ENCODE measurements at places on chromosomes 2 and 18.

DNA sequence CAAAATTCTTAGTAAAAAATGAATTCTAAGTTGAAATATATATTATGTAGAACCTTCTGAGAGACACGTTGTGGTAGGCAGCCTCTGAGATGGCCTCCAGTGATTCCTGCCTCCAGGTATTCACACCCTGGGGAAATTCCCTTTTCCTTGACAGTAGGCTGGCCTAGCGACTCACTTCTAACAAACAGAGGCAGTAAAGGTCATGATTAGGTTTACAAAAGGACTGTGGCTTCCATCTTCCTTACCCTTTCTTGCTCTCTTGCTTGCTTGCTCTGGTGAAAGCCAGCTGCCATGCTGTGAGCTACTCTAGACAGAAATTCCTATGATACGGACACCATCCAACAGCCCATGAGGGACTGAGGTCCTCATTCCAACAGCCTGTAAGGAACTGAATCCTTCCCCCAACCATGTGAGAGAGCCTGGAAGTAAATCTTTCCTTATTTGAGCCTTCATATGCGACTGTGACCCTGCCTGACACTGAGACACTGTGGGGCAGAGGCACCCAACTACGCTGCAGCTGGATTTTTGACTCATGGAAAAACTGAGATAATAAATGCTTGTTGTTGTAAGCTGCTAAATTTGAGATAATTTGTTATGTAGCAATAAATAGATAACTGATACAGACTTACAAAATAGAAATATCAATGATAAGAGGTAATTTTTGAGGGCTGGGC is 32.7 kb upstream of the SERTAD2 start:
- peaks cover 32% of the 10 kb centered on the region for H3K4me1 ChIP-seq
- no peak overlapping the region for H3K27ac ChIP-seq
- H3K27me3 ChIP-seq: no peaks in the 10 kb centered on the region
- H3K36me3 ChIP-seq: no peaks in the 10 kb centered on the region
- no peak for DNase-seq

DNA sequence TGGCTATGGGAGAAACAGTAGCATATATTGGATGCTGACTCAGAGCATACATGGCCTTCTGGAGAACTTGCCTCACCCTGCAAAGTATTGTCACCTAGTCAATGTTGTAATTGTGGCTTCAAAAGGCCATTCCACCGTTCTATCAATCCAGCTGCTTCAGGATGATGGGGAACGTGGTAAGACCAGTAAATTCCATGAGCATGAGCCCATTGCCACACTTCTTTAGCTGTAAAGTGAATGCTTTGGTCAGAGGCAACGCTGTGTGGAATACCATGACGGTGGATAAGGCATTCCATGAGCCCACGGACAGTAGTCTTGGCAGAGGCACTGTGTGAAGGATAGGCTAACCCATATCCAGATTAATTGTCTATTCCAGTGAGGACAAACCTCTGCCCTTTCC is 1300.1 kb upstream of the ACVR2A start:
- no peaks in the 10 kb centered on the region for H3K27me3 ChIP-seq
- no peak for DNase-seq
- no peaks in the 10 kb centered on the region for H3K36me3 ChIP-seq
- no peak overlapping the region for H3K27ac ChIP-seq
- no peak overlapping the region for H3K4me3 ChIP-seq

GRCh38 chr2:133573491-133574162 is 5.4 kb upstream of the NCKAP5 start:
- H3K27ac ChIP-seq: no peak overlapping the region
- no peak for DNase-seq
- H3K36me3 ChIP-seq: no peaks in the 10 kb centered on the region
- H3K27me3 ChIP-seq: peaks cover 7% of the 10 kb centered on the region
- H3K4me1 ChIP-seq: no peaks in the 10 kb centered on the region

DNA sequence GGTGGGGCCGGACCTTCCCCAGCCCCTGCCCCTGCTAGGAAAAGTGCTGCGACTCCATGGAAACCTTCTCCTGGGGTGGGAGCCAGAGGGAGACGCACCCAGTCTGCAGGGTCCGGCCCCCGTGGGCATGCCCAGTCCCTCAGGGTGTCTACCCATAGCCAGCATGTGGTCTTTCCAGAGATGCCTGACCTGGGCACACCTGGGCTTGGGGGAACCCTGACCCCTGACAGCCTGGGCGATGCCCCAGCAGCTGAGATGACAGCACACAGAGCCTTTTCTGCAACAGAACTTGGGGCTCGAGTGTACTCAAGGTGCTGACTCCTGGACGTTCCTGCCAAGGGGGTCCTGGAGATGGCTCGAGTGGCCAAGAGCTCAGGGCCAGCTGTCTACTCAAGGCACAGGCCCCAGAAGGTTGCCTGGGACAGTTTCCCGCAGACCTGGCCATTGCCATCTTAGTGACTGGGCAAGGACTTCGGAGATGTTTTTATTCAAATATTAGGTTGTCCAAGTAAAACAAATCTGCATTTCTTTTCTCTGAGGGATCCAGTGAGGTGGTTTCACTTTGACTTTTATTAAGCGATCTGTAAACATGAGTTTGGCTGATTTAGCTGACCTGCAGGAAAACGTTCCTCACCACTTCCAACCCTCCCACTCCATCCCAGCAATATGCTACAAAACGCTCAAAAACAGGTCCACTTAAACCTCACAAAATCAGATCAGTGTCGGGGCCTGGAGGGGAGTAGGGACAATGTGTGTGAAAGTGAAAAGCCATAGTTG is 228.0 kb downstream of the EIPR1 start:
- peaks cover 44% of the 10 kb centered on the region for H3K4me1 ChIP-seq
- H3K27ac ChIP-seq: no peak overlapping the region
- H3K4me3 ChIP-seq: no peak overlapping the region
- peaks cover 10% of the 10 kb centered on the region for H3K36me3 ChIP-seq

GRCh38 chr2:189628817-189629530 is 32.3 kb upstream of the ASNSD1 start:
- no peak for DNase-seq
- H3K4me3 ChIP-seq: no peak overlapping the region

GRCh38 chr2:157877761-157878400 is 1.8 kb upstream of the ACVR1 start:
- H3K27ac ChIP-seq: no peak overlapping the region
- no peak for DNase-seq
- H3K27me3 ChIP-seq: no peaks in the 10 kb centered on the region
- H3K4me3 ChIP-seq: no peak overlapping the region
- H3K4me1 ChIP-seq: peaks cover 21% of the 10 kb centered on the region

GRCh38 chr2:234835738-234836137 is 116.1 kb upstream of the SH3BP4 start:
- DNase-seq: no peak
- peaks cover 14% of the 10 kb centered on the region for H3K27me3 ChIP-seq
- no peaks in the 10 kb centered on the region for H3K36me3 ChIP-seq
- no peaks in the 10 kb centered on the region for H3K4me1 ChIP-seq
- H3K27ac ChIP-seq: no peak overlapping the region

DNA sequence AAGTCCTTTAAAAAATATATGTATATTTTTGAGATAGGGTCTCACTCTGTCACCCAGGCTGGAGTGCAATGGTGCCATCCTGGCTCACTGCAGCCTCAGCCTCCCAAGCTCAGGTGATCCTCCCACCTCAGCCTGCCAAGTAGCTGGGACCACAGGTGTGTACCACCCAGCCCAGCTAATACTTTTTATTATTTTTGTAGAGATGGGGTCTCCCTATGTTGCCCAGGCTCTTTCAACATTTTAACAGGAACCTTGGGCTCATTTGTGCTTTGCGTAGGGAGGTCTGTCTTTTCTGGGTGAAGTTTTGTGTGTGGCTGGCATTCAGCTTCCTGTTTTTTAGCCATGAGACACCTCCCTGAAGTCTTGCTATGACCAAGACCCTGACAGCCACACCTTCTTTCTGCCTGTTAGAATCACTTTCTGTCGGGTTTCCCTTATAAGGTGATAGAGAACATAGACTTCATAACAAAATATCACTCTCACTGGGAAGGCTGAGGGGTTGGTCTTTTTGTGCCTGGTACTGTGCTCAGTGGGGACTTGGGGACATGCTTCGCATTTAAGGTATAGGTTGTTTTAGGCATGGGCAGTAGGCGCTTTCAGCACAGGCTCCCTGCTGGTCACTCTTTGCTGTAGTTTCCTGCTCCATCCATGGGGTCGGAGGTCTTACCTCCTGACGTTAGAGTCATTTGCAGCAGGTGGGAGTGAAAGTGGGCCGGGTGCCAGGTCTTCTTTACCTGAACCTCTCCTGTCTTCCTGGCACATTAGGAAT is 3.4 kb downstream of the RAB31 start:
- peak overlapping the region; percentile 96 for H3K4me3 ChIP-seq
- H3K27me3 ChIP-seq: peaks cover 2% of the 10 kb centered on the region
- peaks cover 76% of the 10 kb centered on the region for H3K4me1 ChIP-seq
- H3K36me3 ChIP-seq: peaks cover 4% of the 10 kb centered on the region

GRCh38 chr2:126303113-126303512 is 352.8 kb upstream of the GYPC start:
- no peaks in the 10 kb centered on the region for H3K4me1 ChIP-seq
- DNase-seq: no peak
- H3K27ac ChIP-seq: no peak overlapping the region
- H3K27me3 ChIP-seq: no peaks in the 10 kb centered on the region
- no peaks in the 10 kb centered on the region for H3K36me3 ChIP-seq

- no peaks in the 10 kb centered on the region for H3K27me3 ChIP-seq
- H3K4me1 ChIP-seq: peaks cover 49% of the 10 kb centered on the region
Observed at GRCh38 chr18:35143622-35144596, 96.9 kb upstream of the ZNF397 start.

DNA sequence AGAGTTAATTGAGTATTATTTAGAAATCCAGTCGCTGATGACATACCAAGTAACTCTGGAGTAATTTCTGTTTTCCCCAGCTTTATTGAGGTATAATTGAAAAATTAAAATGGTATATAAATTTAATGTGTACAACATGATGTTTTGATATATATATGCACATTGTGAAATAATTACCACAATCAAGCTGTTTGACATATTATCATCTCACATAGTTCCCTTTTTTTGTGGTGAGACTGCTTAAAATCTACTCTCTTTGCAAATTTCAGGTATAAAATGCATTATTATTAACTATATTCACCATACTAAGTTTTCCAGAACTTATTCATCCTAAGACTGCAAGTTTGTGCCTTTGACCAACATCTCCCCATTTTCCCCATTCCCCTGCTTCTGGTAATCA is 25.0 kb upstream of the SPAG16 start:
- no peaks in the 10 kb centered on the region for H3K4me1 ChIP-seq
- DNase-seq: no peak
- no peaks in the 10 kb centered on the region for H3K27me3 ChIP-seq
- H3K27ac ChIP-seq: no peak overlapping the region
- H3K4me3 ChIP-seq: no peak overlapping the region
- no peaks in the 10 kb centered on the region for H3K36me3 ChIP-seq

GRCh38 chr18:74476140-74476539 is 19.0 kb upstream of the DIPK1C start:
- no peak overlapping the region for H3K27ac ChIP-seq
- H3K4me3 ChIP-seq: no peak overlapping the region
- H3K36me3 ChIP-seq: no peaks in the 10 kb centered on the region
- H3K27me3 ChIP-seq: peaks cover 10% of the 10 kb centered on the region
- H3K4me1 ChIP-seq: no peaks in the 10 kb centered on the region

DNA sequence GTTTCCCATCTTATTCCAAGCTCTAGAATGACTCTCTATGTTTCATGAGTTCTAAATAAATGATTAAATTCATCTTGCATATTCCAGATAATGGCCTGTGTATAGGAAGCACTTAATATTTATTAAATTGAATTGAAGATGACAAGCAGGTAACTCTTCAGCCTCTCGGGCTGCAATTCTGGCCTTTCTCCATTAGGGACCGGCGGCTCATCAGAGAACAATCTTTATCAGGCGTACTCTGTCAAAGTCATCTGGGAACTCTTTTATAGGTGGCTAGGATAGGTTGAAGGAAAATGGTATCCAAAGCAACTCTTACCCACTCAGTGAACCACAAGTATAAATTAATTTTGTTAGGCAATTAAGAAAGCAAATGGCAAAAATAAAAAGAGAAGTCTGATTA is 308.5 kb downstream of the NOL4 start:
- no peaks in the 10 kb centered on the region for H3K4me1 ChIP-seq
- no peak overlapping the region for H3K27ac ChIP-seq
- no peaks in the 10 kb centered on the region for H3K36me3 ChIP-seq
- no peak for DNase-seq
- H3K4me3 ChIP-seq: no peak overlapping the region
- H3K27me3 ChIP-seq: no peaks in the 10 kb centered on the region

GRCh38 chr2:204027091-204027490 is 90.5 kb downstream of the ICOS start:
- H3K4me3 ChIP-seq: peak overlapping the region; percentile 21
- H3K36me3 ChIP-seq: no peaks in the 10 kb centered on the region
- DNase-seq: no peak

- H3K27me3 ChIP-seq: no peaks in the 10 kb centered on the region
- H3K27ac ChIP-seq: no peak overlapping the region
- no peak overlapping the region for H3K4me3 ChIP-seq
- no peaks in the 10 kb centered on the region for H3K36me3 ChIP-seq
- DNase-seq: no peak
Observed at GRCh38 chr18:42564761-42565160, 550.7 kb downstream of the RIT2 start.

- H3K36me3 ChIP-seq: no peaks in the 10 kb centered on the region
- no peak overlapping the region for H3K27ac ChIP-seq
- H3K4me3 ChIP-seq: no peak overlapping the region
Observed at GRCh38 chr2:116915673-116916072, 898.8 kb upstream of the DDX18 start.

DNA sequence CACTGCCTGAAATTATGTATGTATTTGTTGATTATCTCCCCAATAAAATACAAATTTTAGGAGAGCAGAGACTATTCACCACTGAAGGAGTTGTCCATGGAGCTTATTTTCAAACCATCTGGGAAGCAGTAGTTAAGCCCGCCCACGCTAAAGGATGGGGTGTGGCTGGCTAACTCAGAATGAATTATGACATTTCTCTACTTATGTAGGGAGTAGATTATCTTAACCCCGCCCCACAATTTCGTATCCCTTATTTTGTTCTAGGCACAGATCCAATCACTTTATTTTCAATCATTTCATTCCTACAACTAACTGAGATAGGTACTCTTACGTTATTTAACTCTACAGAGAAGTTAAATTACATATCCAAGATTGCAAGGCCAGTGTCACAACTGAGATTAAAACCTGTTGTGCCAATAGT is 1.4 kb upstream of the LAPTM4A start:
- DNase-seq: no peak
- peaks cover 24% of the 10 kb centered on the region for H3K4me1 ChIP-seq
- H3K36me3 ChIP-seq: peaks cover 10% of the 10 kb centered on the region

Measured in activated B cell treated with CpG ODN at 0.5 μM for 24 hours (primary cell).